AML-193 (cell line): ENCODE measurements at places on chromosomes 1 and 21.

DNA sequence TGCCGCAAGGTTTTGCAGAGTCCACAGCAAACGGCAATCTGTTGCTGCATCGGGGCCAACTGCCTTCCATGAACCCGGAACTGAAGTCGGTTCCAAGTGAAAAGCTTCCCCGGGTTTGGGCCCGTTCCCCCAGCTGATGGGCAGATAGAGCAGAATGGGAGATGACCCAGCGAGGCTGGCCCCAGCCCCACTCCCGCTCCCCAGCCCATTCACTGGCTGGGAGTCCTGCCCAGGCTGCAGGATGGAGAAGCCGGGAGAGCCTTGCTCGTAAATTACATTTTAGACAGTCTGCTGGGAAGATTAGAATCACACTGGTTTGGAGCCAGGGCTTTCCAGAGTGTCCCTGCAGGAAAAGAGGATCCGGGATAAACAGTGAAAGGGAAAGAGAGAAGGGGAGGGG is 31.6 kb upstream of the PAX7 start:
- DNase-seq: no peak

- no peak for DNase-seq
These were observed 6.9 kb upstream of the ADAR start for GRCh38 chr1:154614901-154615300.

GRCh38 chr1:112458756-112459155 is 50.0 kb upstream of the WNT2B start:
- no peak for DNase-seq

GRCh38 chr1:180631194-180631765 is 542 bp upstream of the XPR1 start:
- DNase-seq: no peak

- DNase-seq: no peak
These were observed 2.4 kb downstream of the PGD start for GRCh38 chr1:10401281-10401680.

GRCh38 chr21:46402421-46402820 is 56.3 kb upstream of the DIP2A start:
- no peak for DNase-seq

DNA sequence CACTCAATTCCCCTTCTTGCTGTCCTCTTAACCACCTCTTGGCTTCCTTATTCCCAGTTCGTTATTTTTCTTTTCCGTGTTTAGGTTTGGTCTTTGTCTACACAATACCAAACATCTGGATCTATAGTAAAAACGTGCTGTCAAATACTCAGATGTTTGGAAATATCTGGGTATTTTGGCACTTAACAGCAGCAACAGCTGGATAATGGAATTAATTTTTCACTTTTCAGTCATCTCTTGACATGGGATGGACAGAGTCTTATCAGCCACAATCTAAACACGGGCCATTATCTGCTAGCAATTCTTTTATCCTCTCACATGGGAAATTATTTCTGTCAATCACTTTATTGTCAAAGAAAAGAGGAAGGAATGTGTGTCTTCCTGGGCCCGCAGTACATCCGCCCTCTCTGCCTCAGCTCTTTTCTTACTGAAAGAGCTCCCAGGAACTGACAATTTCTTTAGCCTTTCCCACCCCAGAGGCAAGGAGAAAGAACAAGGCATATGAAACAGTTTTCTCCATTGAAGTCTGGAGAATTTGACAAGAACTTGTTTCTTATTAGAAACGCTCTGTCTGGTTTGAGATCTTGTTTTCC is 13.4 kb downstream of the NHLH2 start:
- DNase-seq: no peak

- no peak for DNase-seq
These were observed 25.1 kb downstream of the IGFN1 start for GRCh38 chr1:201215531-201216357.

GRCh38 chr1:213968146-213968825 is 19.5 kb upstream of the PROX1 start:
- DNase-seq: no peak
